IPS-NIHi11 (cell line): ENCODE measurements at places on chromosomes 12 and 14.

DNA sequence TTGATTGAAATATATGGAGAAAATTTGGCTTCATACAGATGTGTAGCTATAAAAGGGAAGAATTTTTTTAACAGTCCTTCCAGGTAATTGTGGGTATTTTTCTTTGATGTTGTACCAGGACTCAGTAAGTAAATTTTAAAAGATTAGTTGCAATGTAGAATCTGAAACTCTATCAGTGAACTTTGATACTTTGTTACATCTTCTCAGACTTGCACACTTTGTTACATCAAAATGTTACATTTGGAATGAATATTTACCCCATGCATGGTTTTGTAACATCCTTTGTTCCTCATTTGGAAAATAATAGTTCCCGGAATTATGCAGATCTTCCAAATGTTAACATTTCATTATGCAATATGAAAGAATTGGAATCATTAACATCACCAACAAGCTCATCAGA, 13.8 kb downstream of the MTHFD1 start:
- DNase-seq = no peak

- DNase-seq = no peak
Observed at GRCh38 chr12:81070846-81071245, 7.0 kb upstream of the ACSS3 start.

DNA sequence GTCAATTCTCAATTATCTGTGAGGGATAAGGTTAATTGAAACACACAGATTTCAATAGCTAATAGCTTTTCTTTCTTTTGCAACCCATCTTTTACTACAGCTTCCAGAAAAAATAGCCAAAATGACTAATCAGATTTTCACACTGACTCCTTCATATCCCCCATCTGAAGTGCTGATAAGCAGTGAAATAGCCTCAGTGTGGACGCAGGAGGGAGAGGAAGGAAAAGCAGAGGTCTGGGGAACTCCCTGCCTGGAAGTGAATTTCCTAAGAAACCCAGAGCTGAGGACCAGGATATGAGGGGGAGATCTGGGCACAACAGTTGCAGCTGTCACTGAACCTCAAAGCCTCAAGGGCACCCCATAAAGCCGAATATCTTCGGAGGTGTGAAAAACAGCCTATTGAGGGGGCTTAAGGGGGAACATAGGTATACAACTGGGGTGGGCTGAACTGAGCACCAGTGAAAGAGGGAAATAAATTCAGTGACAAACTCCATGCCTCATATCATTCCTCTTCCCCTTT, 60.9 kb downstream of the EMP1 start:
- no peak for DNase-seq

- DNase-seq = no peak
Observed at GRCh38 chr14:96926001-96926400, 128.8 kb downstream of the VRK1 start.
